Cortex of kidney (tissue), 1 donor: ENCODE measurements at places on chromosomes 5 and 9.

GRCh38 chr5:76607353-76607871, 15.8 kb downstream of the F2RL2 start:
- no peak for DNase-seq

- DNase-seq = no peak
These were observed 65.8 kb upstream of the SLC25A51 start for GRCh38 chr9:37969558-37970300.

GRCh38 chr5:94558028-94558427, 60.4 kb downstream of the KIAA0825 start:
- no peak for DNase-seq

DNA sequence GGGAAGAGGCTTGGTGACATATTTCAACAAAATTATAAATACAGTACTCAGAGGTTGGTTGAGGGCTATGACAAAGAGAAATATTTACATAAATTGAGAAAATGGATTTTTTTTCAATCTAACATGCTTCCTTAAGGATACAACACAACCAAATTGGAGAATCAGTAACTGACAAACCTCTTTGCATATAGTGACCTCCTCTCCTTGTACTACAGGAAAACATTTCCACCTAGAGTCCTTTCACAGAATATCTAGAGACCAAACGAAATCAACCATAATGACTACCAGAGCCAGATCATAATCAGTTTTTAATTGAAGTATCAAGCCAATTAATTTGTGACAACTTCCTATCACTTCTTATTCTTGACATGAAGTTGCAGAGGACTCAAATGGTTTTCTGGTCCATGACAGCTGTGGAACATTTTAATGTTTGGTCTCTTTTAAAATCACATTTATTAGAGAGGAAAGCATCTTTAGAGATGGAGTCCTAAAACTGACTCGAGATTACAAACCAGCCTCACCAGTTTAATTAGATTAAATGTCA, 1636.5 kb upstream of the C9orf72 start:
- DNase-seq = no peak

GRCh38 chr5:158175934-158176481, 317.1 kb upstream of the CLINT1 start:
- no peak for DNase-seq

DNA sequence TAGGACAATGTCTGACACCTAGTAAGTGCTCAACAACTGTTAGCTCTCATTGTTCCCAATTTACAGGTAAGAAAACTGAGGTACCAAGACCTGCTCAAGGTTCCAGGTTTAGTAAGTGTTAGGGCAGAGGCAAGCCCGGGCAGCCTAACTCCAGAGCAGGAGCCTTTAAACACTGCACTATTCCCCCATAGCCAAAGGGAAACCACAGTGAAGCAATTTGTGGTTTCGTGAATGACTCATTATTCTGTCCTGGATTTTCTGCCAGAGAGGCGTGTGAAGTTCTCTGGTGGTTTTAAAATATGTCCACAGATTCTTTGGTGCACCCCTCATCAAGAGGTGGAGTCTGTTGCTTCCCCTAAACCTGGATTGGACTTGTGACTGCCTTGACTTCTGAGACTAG, 1.0 kb upstream of the MCC start:
- DNase-seq = no peak

DNA sequence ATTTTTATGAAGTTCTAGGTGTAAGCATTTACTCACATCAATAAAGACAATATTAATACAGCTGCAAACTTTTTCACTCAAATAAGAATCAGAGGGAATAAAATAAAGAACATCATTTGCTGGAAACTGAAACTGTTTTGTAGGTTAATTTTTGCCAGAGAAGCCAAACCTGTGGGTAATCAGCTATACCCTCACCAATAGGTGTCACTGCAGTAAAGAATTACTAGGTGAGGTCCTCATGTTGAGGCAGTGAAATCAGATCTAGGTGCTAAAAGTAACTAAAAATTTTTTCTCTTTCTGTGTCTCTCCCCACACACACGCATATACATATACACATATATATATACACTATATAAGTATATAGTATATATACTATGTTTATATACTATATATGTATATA, 1016.3 kb upstream of the SEMA6A start:
- DNase-seq = no peak

DNA sequence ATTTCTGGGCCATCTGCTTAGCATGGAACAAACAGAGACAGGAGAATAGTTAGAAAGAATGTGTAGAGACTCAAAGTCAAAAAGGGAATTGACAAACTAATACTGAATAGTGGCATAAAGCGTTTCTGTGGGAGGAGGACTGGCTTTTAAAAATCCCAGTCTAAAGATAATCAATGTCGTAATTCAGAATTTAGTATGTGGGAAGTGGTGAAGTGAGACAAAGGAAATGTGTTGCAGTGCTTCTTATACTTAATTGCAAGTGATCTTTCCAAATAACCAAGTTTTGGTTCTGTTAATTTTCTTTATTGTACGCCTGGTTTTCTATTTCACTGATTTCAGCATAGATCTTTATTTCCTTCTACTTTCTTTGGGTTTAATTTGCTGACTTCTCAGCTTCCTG, 133.2 kb downstream of the ENTREP1 start:
- no peak for DNase-seq

DNA sequence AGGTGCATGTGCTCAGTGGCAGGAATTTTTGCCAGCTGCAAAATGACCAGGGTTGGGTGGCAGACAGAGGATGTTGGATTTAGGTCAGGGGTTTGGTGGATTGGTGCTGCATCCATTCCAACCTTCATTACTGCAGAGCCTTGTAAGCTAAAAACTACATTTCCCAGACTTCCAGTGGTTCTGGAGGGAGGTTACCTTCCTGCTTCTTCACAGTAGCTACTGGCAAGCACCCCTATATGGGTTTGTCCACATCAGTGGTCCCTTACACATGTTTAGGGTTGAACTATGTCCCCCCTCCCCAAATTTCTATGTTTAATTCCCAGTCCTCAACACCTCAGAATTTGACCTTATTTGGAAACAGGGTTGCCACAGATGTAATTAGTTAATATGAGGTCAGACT, 20.7 kb upstream of the IL17B start:
- no peak for DNase-seq

DNA sequence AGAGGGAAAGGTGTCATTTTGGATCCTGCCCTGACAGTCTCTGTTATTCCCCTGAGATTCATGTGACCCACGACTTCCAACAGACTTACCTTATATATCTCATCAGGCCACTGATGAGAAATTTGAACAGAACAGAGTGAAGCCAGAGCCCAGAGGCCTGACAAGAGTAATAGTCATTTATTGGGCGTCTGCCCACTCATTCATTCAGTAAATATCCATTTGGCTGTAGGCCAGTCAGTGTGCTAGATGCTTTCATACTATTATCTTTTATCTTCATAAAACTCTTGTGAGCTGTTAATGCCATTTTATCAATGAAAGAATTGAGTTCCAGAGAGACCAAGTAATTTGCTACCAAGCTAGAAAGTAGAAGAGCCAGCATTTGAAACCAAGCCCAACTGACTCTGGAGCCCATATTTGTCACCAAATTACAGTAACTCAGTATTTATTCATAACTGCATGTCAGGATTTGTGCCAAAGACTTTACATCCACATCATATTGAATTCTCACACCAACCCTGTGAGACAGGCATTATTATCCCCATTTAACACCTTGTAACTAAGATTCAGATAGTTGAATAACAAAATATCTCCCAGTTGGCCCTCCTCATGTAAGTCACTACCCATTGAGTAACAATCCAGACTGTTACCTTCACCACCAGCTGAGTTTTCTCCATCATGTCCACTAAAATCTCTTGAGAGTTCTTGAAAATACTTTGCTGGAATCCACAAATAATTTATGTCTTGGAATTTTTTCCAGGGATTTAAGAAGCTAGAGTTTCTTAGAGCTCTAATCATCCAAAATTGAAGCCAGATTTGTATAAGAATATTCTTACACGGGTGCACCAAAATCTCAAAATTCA, 2.5 kb downstream of the PTPDC1 start:
- no peak for DNase-seq

DNA sequence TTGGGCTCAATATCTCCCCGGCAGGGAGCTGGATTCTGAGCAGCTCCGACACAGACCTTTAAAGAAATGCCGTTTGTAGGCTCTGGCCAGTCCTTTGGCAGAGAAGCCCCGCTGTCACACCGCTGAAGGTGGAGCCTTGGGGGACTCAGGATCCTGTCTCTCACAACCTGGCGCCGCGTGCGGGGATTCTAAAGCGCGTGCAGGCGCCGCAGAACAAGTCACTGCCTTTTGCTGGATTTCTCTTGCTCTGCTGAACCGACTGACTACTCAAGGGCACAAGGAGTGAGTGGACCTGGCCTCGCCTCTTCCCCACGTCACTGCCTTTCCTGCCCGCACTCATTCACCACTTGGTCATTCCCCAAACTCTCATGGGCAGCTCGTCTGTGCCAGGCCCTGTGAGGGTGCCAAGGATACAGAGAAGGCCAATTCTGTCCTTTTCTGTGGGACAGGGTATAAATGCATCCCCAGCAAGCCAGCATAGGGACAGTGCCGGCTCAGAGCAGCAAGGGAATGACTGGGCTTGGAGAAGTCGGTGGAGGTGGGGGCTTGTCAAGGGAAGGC, 69.3 kb downstream of the CRB2 start:
- no peak for DNase-seq

GRCh38 chr5:157177953-157178352, 2.7 kb upstream of the ITK start:
- no peak for DNase-seq

GRCh38 chr5:78275998-78276543, 18.4 kb downstream of the AP3B1 start:
- no peak for DNase-seq

DNA sequence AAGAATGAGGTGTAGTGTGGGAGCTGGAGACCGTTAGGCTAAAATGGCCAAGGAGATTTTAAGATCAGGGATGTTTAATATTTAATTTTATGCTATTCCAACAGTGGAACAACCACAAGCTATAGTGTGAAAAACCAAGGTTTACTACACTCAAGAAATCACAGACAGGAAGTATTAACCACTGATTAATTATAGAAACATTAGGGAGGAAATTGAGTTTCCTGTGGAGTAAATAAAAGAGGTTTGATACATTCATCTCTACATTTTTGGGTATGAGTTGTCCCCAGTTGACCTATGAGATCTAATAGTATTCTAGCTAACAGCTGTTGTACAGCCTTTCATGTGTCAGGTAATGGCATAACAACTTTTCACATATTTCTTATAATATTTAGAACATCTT, 103.7 kb upstream of the MPDZ start:
- DNase-seq = no peak

DNA sequence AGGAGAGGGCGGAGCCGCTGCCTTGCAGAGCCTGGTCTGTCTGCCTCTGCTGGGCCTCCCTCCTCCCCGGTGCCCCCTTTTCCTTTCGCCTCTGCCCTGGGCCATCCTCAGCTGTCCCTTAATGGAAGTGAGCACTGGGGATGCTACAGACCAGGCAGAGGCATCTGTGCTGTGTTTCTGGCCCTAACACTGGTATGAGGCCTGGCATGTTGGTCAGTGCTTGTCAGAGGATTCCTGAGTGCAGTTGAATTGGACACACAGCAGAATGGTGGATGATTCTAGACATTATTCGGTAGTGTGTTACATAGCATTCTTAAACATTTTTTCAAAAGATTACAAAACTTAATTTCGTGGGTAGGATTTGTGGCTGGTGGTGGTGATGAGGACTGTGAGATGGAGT, 88.6 kb downstream of the EHMT1 start:
- DNase-seq = no peak

- DNase-seq = no peak
These were observed 29.3 kb downstream of the POLR1E start for GRCh38 chr9:37514999-37515398.

- no peak for DNase-seq
These were observed 106.6 kb upstream of the PJA2 start for GRCh38 chr5:109516390-109516789.

DNA sequence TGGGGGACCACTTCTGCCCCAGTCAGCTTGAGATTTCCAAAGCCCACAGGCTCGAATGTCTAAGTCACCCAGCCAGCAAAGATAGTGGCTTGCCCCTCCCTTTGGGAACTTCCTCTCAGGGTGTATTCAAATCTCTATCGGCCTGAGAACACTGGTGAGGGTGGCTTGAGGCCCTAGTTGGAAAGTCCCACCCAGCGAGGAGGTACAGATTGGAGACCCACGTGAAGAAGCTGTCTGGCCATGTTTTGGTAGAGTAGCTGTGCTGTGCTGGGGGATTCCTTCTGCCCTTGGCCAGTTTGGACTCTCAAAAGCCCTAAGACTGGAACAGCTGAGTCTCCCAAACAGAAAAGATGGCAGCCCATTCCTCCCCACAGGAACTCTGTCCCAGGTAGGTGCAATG, 172.7 kb upstream of the RIOK2 start:
- no peak for DNase-seq

DNA sequence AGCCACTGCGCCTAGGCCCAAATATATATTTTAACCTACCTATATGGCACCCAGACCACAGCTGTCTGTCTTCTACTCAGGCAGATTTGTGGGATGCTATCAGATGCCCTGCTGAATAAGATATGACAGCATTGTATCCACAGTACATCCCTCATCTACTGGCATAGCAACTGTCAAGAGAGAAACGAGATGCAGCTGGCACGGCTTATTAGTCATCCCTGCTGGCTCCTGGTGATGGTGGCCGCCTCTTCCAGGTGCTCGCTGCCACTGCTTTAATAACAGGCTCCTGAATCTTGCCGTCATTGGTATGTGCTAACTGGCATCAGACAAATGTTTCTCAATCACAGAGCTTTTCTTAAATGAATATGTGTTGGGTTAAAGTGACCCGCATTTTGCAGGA, 34.0 kb downstream of the B4GALT1 start:
- no peak for DNase-seq
